Stimulated activated CD8-positive, alpha-beta memory T cell treated with anti-CD3 and anti-CD28 coated beads, Interleukin-7, amount 100 ng/mL, for 1 hour (primary cell): ENCODE measurements at places on chromosomes 11 and 22.
A peak's percentile ranks its signal among the peaks of the same experiment; 100 is the strongest.

DNA sequence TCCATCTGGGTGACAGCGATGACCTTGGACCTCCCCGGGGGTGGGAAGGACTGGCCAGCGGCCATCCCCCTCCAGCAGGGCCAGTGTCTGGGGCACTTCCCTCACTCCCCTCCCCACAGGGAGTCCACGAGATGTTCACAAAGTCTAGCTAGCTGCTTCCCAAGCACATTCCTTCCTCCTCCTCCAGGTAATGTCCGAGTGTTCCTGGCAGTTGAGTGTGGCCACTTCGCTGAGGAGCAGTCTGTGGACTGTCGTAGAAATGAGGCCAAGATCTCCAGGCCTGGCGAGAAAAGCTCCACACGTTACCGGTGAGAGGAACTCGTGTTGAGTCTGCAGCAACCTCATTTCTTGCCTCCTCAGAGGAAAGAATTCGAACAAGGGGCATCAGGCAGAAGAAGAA, 425.5 kb downstream of the BRD1 start:
- DNase-seq: no peak

- no peak for DNase-seq
Measured at GRCh38 chr22:35766654-35767580, 49.2 kb downstream of the APOL5 start.

- no peak for DNase-seq
Measured at GRCh38 chr11:22177186-22177585, 15.7 kb upstream of the ANO5 start.

- DNase-seq: no peak
Measured at GRCh38 chr11:122234257-122234656, 118.2 kb upstream of the BLID start.

- DNase-seq: no peak
Measured at GRCh38 chr11:64605656-64606585, 14.9 kb downstream of the SLC22A12 start.

DNA sequence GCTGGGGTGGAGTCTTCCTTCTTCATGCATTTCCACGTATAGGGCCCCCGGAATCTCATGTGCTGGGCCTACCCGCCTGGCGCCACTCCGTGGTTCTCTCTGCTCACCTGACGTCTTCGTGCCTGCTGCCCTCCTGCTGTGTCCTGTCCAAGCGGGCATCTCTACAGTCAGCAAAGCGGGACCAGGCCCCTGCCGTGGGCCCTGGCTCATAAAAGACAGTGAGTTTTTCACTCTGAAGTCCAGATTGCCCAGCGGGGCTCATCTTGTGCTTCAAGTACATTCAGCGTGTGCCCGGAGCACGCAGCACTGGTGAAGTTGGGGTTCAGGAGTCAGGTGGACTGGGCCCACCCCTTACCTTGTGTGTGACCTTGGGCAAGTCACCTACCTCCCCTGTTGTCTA, 17.4 kb downstream of the C11orf24 start:
- DNase-seq: no peak

- peak; percentile 46 for DNase-seq
Measured at GRCh38 chr11:46295312-46296058, 18.0 kb downstream of the CREB3L1 start.

DNA sequence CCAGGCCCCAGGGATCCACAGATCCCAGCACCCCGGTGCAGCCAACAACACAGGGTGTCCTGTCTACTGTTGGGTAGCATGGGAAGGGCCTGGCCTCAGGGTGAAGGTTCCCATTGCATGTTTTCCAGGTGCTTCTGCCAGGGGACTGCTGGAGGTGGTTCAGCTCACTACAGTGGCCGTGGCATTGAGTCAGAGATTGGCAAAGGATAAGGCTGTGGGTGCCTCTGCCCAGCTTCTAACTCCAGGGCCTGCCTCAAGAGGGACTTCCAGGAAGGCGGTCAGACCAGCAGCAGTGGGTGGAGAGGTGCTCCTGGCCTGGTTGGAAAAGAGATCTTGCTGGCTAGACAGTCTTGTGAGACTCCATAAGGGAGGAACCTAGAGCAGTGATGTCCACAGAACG, 20.9 kb downstream of the CSNK1E start:
- DNase-seq: no peak

GRCh38 chr11:576811-577610, 741 bp downstream of the PHRF1 start:
- DNase-seq: no peak

- no peak for DNase-seq
Measured at GRCh38 chr11:62702246-62702645, 5.0 kb downstream of the BSCL2 start.

- DNase-seq: no peak
Measured at GRCh38 chr11:92342886-92343285, 118.3 kb downstream of the FAT3 start.

- DNase-seq: no peak
Measured at GRCh38 chr11:118153516-118153915, 893 bp upstream of the SCN4B start.

DNA sequence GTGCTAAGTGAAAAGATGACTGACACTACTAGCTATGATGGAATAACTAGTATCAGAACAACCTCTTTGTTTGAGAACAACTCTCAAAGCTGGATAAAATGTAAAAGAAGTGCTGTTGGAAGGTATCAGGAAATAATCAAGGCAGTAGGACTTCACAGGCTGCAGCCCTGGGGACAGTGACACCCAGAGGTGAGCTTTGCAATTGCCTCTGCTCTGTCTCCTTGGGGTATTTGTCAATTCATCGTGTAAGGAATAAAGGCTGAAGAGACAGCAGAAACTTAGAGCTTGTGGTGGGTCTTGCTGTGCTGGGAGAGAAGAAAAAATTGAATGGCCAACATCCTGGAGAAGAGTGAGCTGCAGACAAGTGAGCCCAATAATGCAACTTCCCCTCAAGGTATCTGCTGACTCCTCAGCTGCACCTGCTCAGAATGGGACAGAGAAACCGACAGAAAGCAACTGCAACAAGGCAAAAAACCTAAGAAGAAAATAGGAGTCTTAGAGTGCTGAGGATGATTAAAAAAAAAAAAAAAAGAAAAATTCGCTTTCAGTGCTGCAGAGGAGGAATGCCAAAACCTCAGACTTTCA, 141.1 kb downstream of the RCN1 start:
- no peak for DNase-seq

DNA sequence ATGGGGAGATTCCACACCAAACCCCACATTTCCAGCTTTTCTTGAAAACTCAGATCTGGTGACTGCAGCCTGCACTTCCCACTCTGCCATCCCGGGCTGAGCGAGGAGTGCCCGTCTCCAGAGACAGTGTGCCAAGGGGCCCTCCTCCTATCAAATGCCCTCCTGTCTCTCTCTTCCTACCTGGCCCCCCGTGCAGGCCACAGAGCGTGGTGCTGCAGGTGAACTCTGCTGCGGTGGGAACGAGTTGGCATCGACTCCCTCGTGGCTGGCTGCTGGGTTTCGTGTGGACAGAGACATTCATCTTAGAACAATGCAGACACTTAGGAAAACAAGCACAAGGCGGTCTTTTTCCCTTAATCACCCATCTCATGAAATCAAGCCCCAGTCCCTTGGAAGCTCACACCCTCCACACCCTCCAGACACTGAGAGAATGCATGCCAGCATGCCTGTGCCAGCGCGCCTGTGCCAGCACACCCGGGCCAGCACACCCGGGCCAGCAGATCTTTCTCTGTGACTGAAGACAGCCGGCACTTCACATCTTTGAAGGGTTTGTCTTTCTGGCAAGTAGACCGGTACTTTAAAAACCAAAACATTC, 65.0 kb downstream of the PARVB start:
- no peak for DNase-seq

GRCh38 chr11:57432149-57432561, 5.2 kb upstream of the SLC43A3 start:
- DNase-seq: no peak

DNA sequence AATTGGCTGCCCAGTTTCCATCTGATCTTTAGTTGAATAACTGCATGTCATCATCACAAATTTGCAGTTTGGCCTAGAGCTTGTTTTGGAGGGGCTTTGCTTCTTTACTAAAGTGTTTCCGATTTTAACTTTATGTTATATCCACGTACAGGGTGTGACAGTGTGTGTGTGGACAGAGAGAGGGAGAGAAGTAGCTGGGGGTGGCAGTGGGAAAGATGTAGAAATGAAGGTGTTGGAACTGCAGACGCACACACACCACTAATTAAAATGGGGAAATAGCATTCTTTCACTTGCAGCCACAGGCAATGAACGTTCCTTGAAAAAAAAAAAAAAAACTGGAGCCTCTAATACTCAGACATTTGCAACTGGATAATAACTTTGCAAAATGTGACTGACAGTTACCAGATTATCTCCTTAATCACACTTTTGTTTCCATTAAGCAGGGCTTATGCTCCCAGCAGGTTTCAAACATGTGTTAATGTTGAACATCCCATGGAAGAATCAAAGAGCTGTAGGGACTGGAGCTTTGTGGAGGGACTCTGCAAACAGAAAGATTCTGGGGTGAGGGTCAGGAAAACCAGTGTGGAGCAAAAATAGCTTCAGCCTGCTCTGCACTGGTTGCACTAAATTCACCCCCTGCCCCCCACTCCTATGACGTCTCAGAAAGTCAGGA, 238.1 kb upstream of the TENM4 start:
- no peak for DNase-seq

GRCh38 chr11:86482692-86483091, 108.0 kb downstream of the CCDC81 start:
- DNase-seq: no peak

DNA sequence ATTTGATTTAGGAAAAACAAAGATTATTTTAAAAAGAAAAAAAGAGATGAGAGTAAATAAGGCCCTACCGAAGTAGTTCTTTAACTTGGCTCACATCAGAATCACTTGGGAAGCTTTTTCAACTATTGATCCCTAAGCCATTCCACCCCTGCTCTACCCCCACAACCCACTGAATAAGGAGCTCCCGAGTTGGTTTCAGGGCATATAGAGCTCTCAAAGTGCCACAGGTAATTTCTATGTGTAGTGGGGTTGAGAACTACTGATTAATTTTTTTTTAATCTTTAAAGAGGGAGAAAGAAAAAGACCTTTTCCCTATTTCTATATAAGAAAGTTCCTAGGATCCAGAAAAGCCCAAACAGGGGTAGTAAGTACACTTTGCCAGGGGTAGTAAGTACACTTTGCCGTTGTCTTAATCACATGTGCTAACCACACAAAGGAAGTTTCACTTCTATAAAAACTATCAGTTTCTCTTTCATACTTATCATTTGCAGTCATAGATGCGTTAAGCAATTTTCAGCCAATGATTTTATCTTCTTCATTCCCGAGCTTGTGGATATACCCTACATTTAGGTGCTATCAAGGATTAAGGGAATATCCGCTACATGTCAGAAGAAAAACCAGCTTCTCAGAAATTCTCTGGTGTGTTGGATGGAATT, 108.4 kb upstream of the ZC3H12C start:
- no peak for DNase-seq

DNA sequence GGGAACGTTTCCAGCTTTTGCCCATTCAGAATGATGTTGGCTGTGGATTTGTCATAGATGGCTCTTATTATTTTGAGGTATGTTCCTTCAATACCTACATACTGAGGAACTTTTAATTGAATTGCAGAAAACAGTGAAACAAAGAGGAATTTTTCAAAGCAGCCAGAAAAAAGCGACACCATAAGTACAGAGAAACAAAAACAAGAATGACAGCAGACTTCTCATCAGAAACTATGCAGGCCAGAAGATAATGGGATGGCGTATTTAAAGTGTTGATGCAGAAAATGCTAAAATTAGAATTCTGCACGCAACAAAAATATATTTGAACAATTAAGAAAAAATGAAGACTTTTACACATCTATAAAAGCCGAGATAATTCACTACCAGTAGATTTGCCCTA, 95.4 kb upstream of the TIMP3 start:
- DNase-seq: no peak

DNA sequence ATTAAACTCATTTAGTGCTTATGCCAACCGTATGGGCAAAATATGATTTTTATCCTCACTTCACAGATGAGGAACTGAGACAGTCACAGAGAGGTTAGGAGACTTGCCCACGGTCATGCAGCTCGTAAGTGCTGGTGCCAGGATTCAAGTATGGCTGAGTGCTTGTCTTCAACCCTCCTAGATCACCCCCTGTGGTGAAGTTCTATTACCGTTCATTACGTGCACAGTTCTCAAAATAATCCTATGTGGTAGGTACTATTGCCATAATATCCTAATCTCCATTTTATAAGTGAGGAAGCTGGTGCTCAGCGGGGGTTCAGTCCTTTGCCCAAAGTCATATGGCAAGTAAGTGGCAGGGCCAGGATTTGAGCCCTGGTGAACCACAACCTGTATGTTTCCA, 1.5 kb downstream of the MIEF1 start:
- DNase-seq: no peak

DNA sequence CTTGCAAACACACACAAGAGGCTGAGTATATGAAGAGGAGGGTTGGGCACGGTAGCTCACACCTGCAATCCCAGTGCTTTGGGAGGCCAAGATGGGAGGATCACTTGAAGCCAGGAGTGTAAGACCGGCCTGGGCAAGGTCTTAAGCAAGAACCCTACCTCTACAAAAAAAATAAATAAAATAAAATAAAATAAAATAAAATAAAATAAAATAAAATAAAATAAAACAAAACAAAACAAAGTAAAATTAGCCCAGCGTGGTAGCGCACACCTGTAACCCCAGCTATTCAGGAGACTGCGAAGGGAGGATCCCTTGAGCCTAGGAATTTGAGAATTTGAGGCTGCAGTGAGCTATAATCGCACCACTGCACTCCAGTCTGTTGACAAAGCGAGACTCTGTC, 337.9 kb downstream of the SHANK2 start:
- no peak for DNase-seq

GRCh38 chr11:77379253-77379652, 77.8 kb upstream of the GDPD4 start:
- DNase-seq: no peak

DNA sequence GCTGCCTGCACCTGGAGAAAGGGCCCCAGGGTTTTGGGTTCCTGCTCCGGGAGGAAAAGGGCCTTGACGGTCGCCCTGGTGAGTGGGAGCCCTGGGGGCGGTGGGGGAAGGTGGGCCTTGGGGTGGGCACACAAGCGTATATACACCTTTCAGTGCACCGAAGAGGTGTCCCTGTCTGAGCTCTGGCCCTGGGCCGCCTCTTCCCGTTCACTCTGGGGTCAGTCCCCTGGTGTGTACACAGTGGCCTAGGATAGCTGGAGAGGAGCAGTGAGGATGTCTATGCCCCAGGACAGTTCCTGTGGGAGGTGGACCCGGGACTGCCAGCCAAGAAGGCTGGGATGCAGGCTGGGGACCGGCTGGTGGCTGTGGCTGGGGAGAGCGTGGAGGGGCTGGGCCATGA, 2.8 kb downstream of the NHERF4 start:
- no peak for DNase-seq

GRCh38 chr11:10409207-10409661, 45.8 kb upstream of the AMPD3 start:
- DNase-seq: no peak

DNA sequence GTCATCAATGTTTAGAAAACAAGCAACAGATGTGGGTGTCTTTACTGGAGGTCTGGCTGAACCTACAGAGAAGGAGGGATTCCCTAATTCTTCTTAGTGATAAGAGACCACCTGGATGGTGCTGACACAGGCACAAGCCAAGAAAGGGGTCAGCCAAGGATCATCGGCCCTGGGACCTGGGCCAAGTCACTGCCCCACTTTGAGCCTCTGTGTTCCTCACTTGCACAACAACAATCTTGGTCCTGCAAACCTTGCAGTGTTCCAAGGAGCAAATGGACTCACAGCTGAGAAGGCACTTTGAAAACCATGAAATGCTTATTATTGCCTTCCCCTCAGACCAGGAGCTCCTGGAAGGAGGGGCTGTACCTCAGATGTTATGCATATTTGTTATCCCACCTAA, 7.0 kb upstream of the KCNE3 start:
- DNase-seq: no peak
